ENCODE measurements at places on chromosomes 6 and 20. TPM values are rescaled to one million over a fixed set of nuclear protein-coding genes. Genes with fewer than 3 reads are reported as not detected.

DNA sequence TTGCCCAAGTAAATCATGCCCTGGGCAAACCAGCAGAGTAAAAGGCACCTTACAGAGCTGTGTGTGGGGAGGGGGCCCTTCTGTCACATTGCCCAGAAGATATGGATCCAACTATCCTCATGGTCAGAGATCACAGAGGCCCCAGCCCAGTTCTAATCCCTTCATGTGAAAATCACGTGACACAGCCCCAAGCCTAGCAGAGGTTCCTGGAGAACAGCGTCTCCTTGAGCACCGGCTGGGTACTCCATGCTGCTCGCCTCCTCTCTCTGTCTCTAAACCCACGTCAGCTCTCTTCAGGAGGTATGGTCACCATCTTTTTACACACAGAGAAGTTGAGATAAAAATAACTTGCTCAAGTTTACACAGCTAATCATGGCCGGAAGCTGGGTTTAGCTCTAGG is 230.2 kb downstream of the ANKRD60 start:
- DNase-seq: no peak

Gene TMEM151B
- 1.1 TPM for total RNA-seq

DNA sequence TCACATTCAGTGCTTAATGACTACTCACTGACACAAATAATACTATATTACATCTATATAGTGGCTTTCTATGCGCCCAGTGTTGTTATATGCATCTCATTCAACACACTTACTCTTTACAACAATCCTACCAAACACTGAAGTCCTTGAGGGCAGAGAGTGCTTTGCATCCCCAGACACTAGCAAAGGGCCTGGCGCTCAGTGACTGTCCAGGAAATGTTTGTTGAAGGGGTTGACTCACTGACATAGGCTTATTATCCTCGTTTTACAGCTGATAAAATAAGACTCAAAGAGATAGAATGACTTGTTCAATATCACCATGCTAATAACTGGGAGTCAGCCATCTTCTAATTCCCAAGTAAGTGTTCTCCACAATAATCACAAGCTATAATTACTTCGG is 163.3 kb downstream of the ARHGAP18 start:
- no peak for DNase-seq

DNA sequence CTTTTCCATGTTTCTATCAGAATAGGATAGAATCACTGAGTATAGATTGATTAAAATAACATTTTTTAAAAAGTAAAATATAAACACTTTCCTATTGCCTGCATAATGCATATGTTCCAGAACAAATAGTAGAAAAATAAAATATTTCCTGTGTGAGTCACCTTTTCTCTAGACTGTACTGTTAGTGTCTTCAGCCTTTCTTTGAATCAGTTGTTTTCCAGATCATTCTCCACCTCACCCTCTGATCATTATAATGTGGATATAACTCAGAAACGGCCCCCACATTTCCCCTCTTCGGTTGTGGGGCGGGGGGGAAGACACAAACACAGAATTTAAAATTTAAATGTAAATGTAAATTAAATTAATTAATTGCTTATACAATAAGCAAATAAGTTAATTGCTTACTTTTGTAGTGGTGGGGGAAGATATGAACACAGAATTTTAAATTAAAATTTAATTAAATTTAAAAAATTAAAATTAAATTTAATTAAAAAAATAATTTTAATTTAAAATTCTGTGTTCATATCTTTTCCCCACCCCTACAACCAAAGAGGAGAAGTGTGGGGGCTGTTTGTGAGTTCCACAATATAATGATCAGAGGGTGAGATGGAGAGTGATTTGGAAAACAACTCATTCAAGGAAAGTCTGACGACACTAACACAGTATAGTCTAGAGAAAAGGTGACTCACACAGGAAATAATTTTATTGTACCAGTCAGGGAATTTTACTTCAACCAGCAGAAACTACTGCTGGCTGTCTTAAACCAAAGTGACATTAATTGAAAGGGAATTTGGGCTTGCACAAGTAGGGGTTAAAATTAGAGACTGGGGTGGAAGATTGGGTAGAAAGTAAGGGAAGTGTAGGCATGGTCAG is 37.1 kb upstream of the PROKR2 start:
- no peak for DNase-seq

Gene KIAA0408
- total RNA-seq: 6.3 TPM

- DNase-seq: no peak
These were observed 92.4 kb downstream of the COL12A1 start for GRCh38 chr6:75113446-75113845.

DNA sequence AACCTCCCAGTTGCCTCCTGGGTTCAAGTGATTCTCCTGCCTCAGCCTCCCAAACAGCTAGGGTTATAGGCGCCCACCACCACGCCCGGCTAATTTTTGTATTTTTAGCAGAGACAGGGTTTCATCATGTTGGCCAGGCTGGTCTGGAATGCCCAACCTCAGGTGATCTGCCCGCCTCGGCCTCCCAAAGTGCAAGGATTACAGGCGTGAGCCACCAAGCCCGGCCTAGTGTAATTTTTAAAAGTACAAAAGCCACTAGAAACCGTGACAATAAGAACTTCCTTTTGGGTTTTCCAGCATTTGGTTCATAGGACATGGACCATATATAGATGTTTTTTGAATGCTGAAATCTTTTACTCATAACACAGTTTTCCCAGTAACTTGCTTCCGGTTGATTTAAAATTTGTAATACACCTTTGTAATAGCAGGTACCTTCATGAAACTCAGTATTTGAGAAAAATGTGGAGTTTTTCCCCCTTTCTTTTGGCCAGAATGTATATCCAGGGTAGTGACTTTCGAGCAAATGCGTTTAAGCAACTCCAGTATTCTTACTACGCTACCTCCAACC is 467 bp downstream of the PXT1 start:
- DNase-seq: no peak

- no peak for DNase-seq
These were observed 432.2 kb downstream of the HTR1B start for GRCh38 chr6:77030929-77031674.

GRCh38 chr20:53778736-53779135 is 185.1 kb upstream of the ZNF217 start:
- no peak for DNase-seq

DNA sequence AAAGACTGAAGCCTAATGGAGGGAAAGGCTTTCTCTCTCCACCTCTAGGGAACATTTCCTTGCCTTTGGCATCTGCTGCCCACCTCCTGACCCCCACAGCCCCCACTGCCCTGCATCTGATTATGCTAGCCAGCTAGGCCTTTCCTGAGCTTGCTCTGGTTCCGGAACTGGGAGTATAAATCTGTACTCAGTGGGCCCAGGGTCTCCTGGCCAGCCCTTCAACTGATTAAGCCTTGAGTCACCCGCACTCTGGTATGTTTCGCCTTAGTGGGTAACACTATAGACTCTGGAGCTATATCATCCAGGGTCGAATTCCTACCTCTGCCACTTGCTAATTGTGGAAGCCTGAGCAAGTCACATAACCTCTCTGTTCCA is 45.6 kb upstream of the RIPOR2 start:
- no peak for DNase-seq

DNA sequence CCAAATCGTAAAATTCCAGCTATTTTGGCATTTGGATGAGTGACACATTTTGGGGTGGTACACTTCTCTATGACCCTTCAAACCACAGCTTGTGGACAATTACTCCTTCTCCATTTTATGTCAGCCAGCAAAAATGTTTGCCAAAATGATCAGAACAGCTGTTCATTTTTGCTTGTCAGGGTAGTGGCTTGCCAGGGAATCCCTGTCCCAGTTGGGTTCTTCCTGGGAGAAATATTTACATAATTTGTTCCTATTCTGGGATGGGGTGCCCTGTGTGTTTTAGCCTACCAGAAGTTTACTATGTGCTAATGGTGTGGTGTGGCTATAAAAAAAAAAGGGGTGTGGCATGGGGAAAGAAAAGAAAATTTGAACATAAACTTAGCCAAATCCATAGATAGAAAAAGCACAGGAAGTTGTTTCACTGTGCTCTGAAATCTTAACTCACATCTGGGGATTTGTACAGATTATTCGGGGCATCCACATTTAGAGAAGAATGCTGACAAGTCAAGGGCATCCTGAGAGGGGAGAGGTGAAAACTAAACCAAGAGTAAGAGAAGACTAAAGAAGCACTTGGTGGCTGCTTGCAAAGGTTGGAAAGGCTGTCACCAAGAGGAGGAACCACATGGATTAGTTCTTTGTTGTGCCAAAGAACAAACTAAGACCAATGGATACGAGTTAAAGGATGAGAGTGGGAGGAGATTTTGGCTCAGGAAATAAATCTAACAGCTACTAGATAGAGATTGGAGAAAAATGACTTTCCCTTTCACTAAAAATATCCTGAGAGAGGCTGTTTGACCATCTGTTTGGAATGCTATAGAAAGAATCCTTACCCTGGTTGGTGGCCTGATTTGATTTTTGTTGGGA is 55.2 kb upstream of the RBM24 start:
- no peak for DNase-seq

DNA sequence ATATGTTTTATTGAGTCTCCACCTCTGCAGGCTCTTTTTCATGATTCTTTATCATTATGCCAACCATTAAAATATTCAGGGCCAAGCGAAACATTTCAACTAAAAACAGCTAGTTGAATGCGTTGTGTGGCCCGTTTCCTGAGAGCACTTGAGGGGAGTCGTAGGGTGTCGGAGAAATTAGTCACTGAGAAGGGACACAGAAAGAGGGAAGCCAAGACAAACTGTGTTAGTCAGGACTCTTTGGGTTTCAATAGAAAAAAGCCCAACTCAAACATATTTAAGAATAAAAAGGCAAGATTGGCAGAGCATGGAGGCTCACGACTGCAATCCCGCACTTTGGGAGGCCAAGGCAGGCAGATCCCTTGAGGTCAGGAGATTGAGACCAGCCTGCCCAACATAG is 58.9 kb downstream of the MAFB start:
- DNase-seq: no peak

- DNase-seq: no peak
These were observed 350.3 kb downstream of the KIF16B start for GRCh38 chr20:16222859-16223411.

- DNase-seq: no peak
These were observed 8.8 kb downstream of the STX16 start for GRCh38 chr20:58659841-58660240.

DNA sequence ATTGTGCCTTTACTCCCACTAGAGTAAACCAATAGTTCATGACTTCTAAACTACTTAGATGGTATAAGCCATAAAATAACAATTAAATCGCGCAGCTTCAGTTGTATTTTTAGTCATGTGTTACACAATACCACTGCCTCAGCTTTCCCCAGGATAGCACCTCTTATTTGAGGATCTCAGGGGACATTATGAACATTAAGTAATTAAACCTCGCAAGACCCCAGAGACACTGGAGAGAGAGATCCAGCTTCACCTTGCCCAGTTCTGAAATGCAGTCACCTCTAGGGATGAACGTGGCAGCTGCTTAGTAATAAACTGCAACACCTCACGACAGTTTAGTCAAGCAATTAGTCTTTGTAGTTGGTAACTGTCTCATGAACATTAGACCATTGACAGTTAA is 87.1 kb downstream of the CFAP61 start:
- DNase-seq: no peak

Data from prostate gland (tissue), 2 donors.